Gastrocnemius medialis (tissue), 4 donors: ENCODE measurements at places on chromosomes 16 and 17. TPM values are rescaled to one million over a fixed set of nuclear protein-coding genes. Genes with fewer than 3 reads are reported as not detected.

DNA sequence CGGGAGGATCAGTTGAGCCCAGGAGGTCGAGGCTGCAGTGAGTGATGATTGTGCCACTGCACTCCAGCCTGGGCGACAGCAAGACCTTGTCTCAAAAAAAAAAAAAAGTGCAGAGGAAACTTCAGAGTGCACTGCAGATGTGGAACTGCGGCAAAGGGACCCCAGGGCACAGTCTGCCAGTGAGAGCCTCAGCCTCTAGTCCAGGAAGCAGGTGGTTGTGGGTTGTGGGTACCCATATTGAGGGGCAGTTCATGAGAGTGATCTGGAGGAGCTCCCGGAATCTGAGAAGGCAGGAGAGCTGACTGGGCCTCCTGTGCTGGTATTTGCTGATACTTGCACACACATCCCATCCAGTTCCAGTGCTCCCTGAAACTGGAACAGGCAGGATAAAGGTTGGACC, 13.1 kb downstream of the FOXN1 start:
- DNase-seq = no peak

The PRSS36 gene
- total RNA-seq = 8.1 TPM

DNA sequence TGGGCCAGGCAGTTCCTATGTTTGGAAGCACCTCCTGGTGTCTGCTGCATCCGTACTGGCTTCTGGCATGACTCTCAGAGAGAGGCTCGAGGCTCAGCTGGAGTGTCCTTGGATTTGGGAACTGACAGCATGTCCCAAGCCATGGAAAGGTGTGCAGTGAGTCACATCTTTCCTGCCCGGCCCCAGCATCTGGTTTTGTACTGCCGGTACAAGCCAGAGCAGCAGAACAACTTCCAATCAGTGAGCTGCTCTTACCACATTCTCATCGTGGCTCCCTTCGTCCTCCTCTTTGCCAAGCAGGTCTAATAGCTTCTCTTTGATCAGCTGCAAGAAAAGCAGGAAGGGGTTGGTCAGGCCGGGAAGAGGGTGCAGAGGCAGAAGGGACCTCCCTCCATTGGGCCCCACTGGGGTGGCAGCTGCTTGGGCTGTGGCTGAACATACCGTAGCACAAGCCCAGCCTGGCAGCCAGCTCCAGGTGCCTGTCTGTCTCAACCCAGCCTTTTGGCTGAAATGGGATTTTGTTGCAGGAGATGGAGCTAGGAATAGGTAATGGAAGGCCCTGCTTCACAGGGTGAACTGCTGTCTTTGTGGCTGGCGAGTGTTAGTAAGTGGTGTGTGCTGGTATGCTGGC, 24.2 kb downstream of the SPACA3 start:
- no peak for DNase-seq

DNA sequence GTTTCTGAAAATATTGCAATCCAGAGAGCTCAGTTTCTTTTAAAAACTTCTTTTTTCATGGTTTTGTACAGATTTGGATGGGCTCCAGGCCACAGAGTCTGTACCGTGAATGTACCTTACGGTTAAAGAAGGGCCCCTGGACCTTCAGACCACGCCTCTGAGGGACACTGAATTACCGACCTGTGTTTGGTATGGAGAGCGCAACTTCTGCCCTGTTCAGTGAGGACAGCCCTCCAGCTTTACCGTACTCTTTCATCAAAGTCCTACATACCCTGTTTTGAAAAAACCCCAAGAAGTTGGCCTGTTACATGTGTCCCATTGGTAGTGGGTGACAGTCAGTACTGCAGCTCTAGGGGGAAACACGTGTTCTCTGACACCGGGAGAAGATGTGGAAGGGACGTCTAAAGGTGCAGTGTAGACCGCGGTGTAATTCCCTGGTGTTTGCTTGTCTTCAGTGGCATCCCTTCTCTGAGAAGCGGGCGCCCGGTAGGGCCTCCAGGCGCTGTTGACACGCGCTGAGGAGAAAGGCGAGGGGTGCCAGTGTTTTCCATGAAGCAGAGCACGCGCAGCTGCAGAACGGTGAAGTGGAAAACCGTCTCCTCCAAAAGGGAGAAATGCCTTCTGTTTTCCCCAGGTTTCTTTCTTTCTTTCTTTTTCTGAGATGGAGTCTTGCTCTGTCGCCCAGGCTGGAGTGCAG, 6.2 kb downstream of the PGS1 start:
- DNase-seq = no peak

GRCh38 chr17:46911311-46911710, 11.6 kb upstream of the GOSR2 start:
- no peak for DNase-seq

DNA sequence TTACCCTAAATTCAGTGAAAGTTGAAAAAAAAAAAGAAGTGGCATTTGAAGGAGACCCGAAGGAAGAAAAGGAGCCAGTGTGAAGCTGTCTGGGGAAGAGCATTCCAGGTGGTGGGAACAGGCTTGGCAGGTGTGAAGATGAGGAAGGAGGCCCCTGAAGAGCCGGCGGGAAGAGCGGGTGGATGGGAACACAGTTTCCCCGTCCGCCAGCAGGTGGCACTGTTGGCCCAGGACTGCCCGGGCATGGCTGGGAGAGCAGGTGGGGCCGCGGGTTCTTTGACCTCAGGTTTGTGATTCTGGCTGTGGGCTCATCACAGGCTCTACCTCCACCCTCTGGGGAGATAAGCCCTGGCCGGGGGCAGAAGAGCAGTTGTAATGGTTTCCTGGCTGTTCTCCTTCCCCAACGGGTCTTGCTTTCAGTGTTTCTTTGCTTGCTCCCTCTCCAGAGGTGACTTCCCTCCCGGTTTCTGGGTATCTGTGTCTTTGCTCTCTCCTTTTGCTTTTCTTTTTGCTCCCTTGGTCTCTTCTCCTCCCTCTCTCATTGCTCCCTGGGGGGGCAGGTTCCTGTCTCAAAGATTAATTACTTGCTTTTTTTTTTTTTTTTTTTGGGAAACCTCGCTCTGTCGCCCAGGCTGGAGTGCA, 32.3 kb downstream of the RAP1GAP2 start:
- DNase-seq = no peak

GRCh38 chr16:47503936-47504335, 42.8 kb downstream of the PHKB start:
- no peak for DNase-seq

DNA sequence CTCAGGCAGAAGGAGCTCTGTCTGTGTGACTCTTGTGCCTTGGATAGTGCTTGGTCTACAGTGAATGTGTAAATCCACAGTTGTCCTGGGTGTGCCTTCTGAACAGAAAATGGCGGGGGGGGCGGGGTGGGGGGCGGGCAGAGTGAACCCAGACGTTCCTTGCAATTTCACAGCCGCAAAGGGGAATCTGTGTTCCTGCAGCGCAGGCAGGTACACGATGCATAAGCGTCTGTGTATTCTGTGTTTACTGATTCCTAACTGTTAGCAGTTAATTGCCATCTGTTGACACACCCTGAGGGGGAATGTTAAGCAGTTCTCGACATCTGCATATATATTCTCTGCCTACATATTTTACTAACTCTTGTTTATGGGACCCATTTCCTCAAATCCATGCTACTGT, 123.5 kb upstream of the ZFHX3 start:
- no peak for DNase-seq

DNA sequence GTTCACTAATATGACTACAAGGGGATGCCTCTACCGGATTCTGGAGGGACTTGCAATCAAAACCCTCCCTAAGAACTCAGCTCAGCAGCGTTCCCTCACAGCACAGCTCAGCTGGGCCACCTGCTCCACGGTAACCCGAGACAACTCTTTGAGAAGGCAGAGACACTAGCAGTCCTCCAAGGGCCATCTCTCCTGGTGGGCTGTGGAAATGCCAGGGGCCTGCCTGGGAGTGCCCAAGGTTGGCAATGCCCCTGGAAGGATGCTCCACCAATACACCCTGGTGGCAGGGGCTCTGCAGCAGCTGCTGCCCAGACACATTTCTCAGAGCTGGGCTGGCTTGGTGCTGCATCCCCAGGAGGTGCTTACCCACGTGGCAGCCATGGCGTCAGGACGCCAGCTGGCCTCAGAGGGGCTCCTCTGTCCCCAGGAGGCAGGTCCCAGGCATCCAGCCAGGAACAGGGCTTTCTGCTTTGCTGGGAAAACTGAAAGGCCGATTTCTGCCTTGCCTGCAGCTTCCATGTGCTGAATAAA, 16.5 kb downstream of the CDIP1 start:
- DNase-seq = no peak

- no peak for DNase-seq
These were observed 12.3 kb downstream of the FOXL1 start for GRCh38 chr16:86590501-86591144.
